ENCODE measurements at places on chromosomes 3 and 15.

DNA sequence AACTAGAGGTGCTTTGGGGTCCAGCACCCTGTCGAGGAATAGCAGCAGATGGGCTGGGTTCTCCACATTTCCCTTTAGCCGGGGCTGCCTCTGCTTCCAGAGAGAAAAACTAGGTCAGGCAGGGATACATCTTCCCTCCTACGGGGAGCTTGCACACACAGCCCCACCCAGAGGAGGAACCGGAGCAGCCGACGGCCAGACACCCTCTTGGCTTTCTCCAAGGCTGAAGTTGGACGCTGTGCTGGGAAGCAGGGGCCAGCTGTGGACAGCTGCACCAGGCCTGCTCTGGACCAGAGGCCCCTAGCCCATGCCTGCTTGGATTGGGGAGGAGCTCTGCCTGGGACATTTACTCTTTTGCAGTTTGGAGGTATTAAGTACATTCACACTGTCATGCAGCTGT, 44.7 kb upstream of the NR2C2 start:
- DNase-seq, result peak; percentile 35

GRCh38 chr3:52456169-52456799, 880 bp downstream of the NISCH start:
- peak; percentile 34 for DNase-seq

DNA sequence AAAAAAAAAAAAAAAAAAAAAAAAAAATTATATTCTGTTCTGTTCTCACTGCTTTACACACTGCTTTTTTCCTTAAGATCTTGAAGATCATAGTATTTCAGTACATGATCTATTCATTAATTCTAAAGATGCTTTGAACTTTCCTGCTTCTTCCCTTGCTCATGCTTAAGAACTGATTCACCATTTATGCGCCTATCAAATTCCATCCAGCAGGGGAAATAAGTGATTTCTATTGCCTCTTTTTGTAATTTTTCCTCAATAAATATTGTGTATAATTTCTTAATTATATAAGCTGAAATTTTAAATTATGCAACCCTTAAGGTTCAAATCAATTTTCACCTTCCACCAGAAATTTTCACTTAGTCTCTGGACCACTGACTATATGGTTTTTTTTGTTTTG, 10.6 kb downstream of the DENND6A start:
- no peak for DNase-seq

- DNase-seq, result no peak
Observed at GRCh38 chr3:125185805-125186204, 26.7 kb downstream of the SLC12A8 start.

GRCh38 chr3:157442729-157443128, 6.1 kb downstream of the PTX3 start:
- DNase-seq, result no peak

Data from SJCRH30 (cell line).